ENCODE measurements at places on chromosomes 5 and 9. TPM values are rescaled to one million over a fixed set of nuclear protein-coding genes. Genes with fewer than 3 reads are reported as not detected.

DNA sequence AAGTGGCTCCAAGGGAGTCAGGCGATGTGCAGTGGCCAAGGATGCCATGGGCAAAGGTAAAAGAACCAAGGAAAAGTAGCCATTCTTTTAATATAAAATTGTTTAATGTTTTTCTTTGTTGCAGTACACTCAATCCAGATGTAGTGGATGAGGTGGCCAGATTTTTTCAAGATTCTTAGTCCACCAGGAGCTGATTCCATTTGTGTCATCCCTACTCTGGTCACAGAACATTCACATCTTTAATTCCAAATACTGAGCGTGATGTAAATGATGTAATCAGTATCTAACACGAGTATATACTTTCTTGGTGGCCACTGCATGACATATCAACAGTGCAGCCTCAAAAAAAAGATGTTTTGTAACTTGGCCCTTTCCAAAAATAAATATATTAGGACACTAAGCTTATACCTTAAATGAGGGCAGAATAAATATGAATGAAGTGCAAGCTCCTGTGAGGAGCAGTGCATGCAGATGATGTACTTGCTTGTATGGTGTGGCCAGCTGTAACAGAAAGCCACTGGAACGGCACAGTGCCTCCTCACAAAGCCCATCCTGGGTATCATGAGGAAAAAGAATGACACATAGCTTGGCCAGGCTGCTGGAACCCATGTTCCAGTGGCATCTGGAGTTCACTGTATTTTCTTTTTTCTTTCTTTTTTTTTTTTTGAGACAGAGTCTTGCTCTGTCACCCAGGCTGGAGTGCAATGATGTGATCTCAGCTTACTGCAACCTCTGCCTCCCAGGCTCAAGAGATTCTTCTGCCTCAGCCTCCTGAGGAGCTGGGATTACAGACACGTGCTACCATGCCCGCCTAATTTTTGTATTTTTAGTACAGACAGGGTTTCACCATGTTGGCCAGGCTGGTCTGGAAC, 6.5 kb upstream of the SPATA24 start:
- no peak overlapping the region for H3K4me3 ChIP-seq
- H3K27ac ChIP-seq = peak overlapping the region; percentile 67
- H3K4me1 ChIP-seq = peaks cover 20% of the 10 kb centered on the region
- H3K36me3 ChIP-seq = no peaks in the 10 kb centered on the region
- no peaks in the 10 kb centered on the region for H3K27me3 ChIP-seq

- H3K36me3 ChIP-seq = no peaks in the 10 kb centered on the region
- no peak overlapping the region for H3K4me3 ChIP-seq
- peaks cover 57% of the 10 kb centered on the region for H3K4me1 ChIP-seq
Measured at GRCh38 chr5:173925449-173926071, 37.4 kb downstream of the CPEB4 start.

GRCh38 chr5:1168796-1169195, 32.6 kb upstream of the SLC6A19 start:
- H3K4me3 ChIP-seq = no peak overlapping the region
- H3K27me3 ChIP-seq = no peaks in the 10 kb centered on the region
- no peak for DNase-seq
- H3K4me1 ChIP-seq = no peaks in the 10 kb centered on the region
- no peaks in the 10 kb centered on the region for H3K36me3 ChIP-seq

DNA sequence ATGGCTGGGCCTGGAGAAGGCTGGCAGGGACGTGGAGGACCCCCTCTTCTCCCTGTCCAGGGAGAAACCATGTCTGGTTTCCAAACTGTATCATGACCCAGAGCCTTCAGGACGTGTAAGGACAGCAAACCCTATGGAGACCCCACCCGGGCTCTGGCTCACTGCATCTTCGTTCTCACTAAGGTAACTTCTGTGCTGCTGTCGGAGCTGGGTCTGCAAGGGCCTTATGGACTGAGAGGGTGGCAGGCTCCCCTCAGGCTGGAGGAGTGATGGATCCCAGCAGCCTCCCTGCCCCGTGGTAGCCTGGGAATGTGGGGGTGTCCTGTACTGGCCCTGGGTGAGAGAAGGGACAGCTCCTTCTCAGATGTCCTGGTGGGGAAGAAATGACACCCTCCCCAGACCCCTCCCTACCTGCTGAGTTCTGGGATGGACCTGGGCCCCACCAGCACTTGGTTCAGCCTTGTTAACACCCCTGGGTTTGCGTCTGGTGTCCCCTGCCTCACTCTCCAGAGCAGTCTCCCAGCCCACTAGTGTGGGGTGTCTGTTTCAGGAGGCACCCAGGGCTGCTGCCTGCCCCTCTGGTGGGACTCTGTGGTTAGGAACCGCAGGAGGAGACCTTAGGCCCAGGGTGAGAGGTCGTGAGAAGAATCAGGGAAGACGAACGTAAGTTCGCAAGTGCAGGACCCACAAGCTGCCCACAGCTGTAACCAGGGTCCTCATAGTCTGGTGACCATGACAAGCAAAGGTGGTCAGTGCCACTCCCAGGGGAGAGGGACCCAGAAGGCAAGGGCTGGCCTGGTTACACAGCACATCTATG, 6.6 kb downstream of the SPATA31E1 start:
- no peak overlapping the region for H3K4me3 ChIP-seq
- H3K4me1 ChIP-seq = no peaks in the 10 kb centered on the region
- H3K27me3 ChIP-seq = no peaks in the 10 kb centered on the region
- no peaks in the 10 kb centered on the region for H3K36me3 ChIP-seq
- DNase-seq = no peak
- no peak overlapping the region for H3K27ac ChIP-seq

DNA sequence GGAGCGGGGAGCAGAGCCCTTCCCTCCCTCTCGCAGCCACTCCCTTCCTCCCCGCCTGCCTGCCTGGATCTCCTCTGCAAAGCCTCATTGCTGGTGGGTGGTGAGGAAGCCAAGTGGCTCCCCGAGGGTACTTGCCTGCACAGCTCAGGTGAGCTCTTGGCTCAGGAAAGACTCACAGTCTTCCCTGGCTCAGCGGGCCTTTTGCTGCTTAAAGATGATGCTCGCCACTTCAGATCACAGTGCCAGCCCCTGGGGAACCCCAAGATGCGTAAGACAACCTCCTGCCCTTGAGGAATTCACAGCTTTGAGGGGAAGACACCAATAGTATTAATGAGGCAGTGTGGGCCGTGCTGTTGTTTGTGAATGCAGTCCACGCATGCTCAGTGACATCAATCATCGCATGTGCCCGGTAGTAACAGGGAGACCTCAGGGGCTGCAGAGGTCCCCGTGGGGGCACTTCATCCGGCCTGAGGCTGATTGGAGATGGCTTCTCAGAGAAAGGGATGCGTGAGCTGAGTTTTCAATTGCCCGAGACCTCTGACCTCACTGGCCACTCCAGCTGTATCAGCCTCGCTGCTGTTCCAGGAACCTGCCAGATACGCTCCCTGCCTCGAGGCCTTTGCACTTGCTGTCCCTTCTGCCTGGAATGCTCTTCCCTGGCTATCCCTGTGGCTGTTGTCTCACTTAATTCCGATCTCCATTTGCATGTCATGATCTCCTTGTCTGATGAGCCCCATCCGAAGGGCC, 36.8 kb downstream of the ERGIC1 start:
- DNase-seq = no peak
- no peaks in the 10 kb centered on the region for H3K36me3 ChIP-seq
- H3K27me3 ChIP-seq = no peaks in the 10 kb centered on the region
- H3K4me1 ChIP-seq = peaks cover 40% of the 10 kb centered on the region
- peak overlapping the region; percentile 92 for H3K27ac ChIP-seq
- no peak overlapping the region for H3K4me3 ChIP-seq

DNA sequence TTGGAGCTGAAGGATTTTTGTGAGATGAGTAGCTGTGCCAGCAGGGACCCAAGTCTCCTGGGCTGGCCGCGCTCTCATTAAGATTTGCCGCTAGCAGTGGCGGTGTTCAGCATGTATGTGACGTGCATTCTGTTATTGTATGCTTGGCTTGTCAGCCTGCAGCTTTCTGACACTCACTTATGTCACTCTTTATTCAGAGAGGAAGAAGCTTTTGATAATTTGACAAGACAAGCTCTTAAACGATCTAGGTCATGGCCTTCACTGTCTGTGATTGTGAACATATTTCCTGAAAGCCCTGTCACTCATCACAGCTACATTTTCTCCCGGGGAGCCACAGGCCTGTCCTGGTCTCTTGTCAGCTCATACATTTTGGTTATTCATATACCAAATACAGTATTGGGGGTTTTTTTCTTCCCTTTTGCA, 98.2 kb upstream of the GRHPR start:
- H3K4me1 ChIP-seq = peaks cover 30% of the 10 kb centered on the region
- H3K36me3 ChIP-seq = no peaks in the 10 kb centered on the region
- no peaks in the 10 kb centered on the region for H3K27me3 ChIP-seq
- no peak overlapping the region for H3K4me3 ChIP-seq
- peak overlapping the region; percentile 71 for H3K27ac ChIP-seq

DNA sequence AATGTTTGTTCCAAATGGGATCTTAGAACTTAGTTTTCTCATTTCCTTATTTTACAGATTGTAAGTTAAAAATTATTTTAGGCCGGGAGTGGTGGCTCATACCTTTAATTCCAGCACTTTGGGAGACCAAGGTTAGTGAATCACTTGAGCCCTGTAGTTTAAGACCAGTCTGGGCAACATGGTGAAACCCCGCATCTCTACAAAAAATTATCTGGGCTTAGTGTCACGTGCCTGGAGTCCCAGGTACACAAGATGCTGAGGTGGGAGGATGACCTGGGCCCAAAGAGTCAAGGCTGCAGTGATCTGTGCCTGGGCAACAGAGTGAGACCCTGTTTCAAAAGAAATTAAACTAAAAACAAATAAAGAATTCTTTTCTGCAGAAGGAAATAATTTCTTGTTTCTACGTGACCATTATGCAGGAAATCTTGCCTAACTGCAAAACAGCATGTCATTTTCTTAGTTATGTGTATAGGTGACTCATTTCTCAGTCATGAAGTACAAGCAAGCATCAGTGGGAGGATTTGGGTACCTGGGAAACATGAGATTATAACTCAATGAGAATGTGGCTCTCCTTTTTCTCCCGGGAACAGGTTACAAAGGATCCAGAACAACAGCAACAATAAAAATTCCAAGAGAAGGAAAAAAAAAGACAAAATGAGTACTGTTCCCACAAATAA, 375.1 kb upstream of the ST8SIA4 start:
- DNase-seq = no peak
- H3K36me3 ChIP-seq = no peaks in the 10 kb centered on the region
- H3K4me1 ChIP-seq = no peaks in the 10 kb centered on the region

DNA sequence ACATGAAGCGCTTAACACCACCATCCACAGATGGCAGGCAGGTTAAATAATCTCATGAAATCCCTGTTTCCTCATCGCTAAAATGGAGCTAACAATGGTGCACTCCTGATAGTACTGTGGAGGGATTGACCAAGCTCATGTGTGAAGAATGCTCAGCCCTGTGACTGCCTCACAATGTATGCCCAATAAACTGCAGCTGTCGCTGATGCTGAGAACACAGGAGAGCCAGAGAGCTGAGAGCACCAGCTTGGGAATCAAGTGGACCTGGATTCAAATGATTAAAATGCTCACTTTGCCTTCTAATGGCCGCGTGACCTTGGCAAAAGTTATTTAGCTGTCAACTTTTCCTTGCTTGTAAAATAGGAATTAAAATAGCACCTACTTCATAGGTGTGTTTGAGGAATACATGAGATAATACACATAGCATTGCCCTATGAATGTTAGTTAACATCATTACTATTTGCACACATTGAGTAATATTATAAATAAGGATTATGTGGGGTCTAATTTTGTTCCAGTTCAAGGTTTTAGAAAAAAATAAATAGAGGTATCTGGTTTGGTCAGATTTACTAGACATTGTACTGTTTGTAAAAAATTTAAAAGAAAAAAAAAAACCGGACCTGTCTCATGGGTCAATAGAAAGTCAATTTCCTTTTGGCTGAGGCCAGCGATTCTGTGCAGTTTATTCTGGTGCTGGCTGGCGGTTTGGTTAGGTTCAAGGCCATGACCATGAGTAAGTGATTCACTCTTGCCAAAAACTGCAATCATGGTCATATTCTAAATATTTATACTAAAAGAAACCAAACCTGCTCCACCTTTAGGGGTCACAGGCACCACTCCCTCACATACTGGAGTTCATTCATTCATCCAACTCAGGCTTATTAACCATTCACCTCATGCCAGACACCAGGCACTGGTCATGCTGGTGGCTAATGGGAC, 101.3 kb downstream of the SH3TC2 start:
- no peaks in the 10 kb centered on the region for H3K4me1 ChIP-seq
- H3K27me3 ChIP-seq = no peaks in the 10 kb centered on the region
- H3K27ac ChIP-seq = no peak overlapping the region

- no peak overlapping the region for H3K4me3 ChIP-seq
- no peaks in the 10 kb centered on the region for H3K4me1 ChIP-seq
- peak; percentile 71 for DNase-seq
- H3K36me3 ChIP-seq = no peaks in the 10 kb centered on the region
- no peak overlapping the region for H3K27ac ChIP-seq
- peaks cover 99% of the 10 kb centered on the region for H3K27me3 ChIP-seq
Measured at GRCh38 chr9:126611592-126612325, 2.0 kb upstream of the LMX1B start.

DNA sequence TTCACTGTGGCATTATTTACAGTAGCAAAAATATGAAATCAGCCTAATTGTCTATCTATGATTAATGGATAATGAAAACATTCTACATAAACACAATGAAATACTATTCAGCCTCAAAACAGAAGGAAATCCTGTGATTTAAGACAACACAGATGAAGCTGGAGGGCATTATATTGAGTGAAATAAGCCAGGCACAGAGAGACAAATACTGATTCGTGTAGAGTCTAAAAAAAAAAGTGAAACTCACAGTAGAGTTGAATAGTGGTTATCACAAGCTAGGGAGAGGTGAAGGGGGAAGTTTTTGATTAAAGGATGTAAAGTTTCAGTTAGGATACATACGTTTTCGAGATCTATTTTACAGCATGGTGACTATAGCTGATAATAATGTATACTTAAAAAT, 122.2 kb downstream of the ADAMTS6 start:
- no peak for DNase-seq
- H3K4me3 ChIP-seq = no peak overlapping the region
- H3K27me3 ChIP-seq = no peaks in the 10 kb centered on the region
- no peak overlapping the region for H3K27ac ChIP-seq
- peaks cover 4% of the 10 kb centered on the region for H3K4me1 ChIP-seq

The SLC46A2 gene
- not detected for total RNA-seq

The FOXI1 gene
- not detected for total RNA-seq

The CDH6 gene
- total RNA-seq = 0.04 TPM

The IFNB1 gene
- not detected for total RNA-seq
